ENCODE measurements at places on chromosomes 4 and X.

DNA sequence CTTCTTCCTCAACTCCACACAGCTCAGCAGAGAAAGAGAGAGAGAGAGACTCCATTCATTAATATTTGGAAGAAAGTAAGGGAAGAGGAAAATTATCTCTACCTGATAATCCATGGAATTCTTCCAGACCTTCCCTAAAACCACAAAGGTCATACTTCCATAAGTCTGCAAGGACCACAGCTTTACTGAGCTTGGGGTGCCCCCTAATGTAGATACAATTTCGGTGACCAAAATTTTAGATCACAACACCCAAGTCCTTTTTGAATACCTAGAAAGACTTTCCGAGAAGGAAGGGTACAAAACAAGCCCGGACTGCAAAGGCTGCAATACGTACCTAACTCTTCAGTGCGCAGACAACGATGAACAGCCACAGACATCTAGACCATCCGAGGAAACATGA, 523.9 kb downstream of the GLUD2 start:
- no peaks in the 10 kb centered on the region for H3K4me1 ChIP-seq
- H3K27me3 ChIP-seq: no peaks in the 10 kb centered on the region
- H3K36me3 ChIP-seq: no peaks in the 10 kb centered on the region
- no peak for DNase-seq
- H3K27ac ChIP-seq: no peak overlapping the region

DNA sequence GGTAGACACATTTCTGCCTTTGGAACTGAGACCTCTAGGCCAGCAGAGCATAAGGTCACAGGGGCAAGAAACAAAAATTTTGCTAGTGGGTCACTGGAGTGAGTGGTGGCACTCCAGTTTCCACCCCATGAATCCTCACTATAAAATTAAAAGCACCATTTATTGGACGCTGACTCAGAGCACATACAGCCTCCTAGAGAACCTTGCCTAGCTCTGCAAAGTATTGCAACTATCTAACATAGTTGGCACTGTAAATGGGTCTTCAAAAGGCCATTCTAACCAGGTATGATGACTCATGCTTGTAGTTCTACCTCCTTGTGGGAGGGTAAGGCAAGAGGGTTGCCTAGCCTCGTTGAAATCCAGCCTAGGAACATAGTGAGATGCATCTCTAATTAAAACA, 25.1 kb downstream of the RRAGB start:
- DNase-seq: no peak
- H3K4me1 ChIP-seq: no peaks in the 10 kb centered on the region
- H3K27ac ChIP-seq: no peak overlapping the region

GRCh38 chr4:38322714-38323113, 341.3 kb upstream of the KLF3 start:
- H3K36me3 ChIP-seq: no peaks in the 10 kb centered on the region
- no peak overlapping the region for H3K4me3 ChIP-seq
- no peaks in the 10 kb centered on the region for H3K27me3 ChIP-seq

- peak overlapping the region; percentile 92 for H3K27ac ChIP-seq
- peak overlapping the region; percentile 73 for H3K4me3 ChIP-seq
- H3K4me1 ChIP-seq: peaks cover 36% of the 10 kb centered on the region
- DNase-seq: peak; percentile 8
- no peaks in the 10 kb centered on the region for H3K36me3 ChIP-seq
- H3K27me3 ChIP-seq: no peaks in the 10 kb centered on the region
Measured at GRCh38 chr4:2800691-2801596, 8.1 kb downstream of the SH3BP2 start.

- no peak overlapping the region for H3K27ac ChIP-seq
- no peak overlapping the region for H3K4me3 ChIP-seq
- H3K36me3 ChIP-seq: no peaks in the 10 kb centered on the region
- no peak for DNase-seq
- no peaks in the 10 kb centered on the region for H3K4me1 ChIP-seq
Measured at GRCh38 chr4:111839141-111839540, 306.1 kb upstream of the FAM241A start.

DNA sequence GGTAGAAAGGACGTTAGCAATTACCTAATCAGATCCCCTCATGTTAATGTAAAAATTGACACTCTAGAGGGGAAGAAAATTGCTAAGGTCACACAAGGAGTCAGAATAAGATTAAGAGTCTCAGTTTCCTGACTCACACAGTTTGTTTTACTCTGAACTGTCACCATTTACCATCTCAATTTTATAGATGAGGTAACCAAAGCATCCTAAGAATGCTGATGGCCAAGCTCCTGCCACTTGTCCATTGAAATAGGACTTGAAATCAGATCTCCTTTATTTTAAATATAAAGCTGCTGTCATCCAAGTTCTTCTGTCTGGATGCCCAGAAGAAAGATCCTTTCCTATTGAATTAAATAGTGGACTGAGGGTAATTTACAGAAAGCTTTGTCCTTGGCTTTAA, 114.8 kb upstream of the VAMP7 start:
- DNase-seq: no peak
- H3K4me3 ChIP-seq: no peak overlapping the region
- H3K27ac ChIP-seq: no peak overlapping the region
- no peaks in the 10 kb centered on the region for H3K36me3 ChIP-seq
- H3K4me1 ChIP-seq: peaks cover 3% of the 10 kb centered on the region

GRCh38 chr4:144494280-144494679, 151.7 kb upstream of the HHIP start:
- H3K27ac ChIP-seq: no peak overlapping the region
- H3K27me3 ChIP-seq: no peaks in the 10 kb centered on the region
- no peak for DNase-seq
- no peaks in the 10 kb centered on the region for H3K36me3 ChIP-seq

DNA sequence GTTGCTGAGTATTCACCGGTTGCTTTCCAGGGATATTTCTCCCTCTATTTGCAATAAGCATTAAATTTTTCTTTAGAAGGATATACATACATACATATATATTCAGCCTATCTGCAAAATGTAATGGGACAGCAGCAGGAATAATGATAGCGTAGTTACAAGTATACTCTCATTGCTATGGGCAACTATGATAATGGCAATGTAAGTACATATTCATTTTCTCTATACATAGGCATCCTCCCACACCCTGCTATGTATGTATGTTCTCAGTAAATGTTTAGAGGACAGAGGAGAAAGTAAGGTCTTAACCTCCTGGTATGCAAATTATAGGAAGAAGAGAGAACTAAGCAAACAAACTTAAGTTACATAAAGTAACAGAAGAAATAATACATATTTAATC, 19.7 kb upstream of the MAB21L2 start:
- no peak for DNase-seq
- peaks cover 3% of the 10 kb centered on the region for H3K4me1 ChIP-seq
- peaks cover 8% of the 10 kb centered on the region for H3K36me3 ChIP-seq
- H3K27me3 ChIP-seq: no peaks in the 10 kb centered on the region
- no peak overlapping the region for H3K4me3 ChIP-seq
- H3K27ac ChIP-seq: no peak overlapping the region

- H3K36me3 ChIP-seq: no peaks in the 10 kb centered on the region
- DNase-seq: no peak
- H3K4me3 ChIP-seq: no peak overlapping the region
- H3K27me3 ChIP-seq: no peaks in the 10 kb centered on the region
- H3K4me1 ChIP-seq: peaks cover 3% of the 10 kb centered on the region
- H3K27ac ChIP-seq: no peak overlapping the region
Measured at GRCh38 chrX:40329616-40330015, 231.9 kb upstream of the BCOR start.

- H3K27ac ChIP-seq: peak overlapping the region; percentile 65
- H3K4me3 ChIP-seq: peak overlapping the region; percentile 86
- DNase-seq: no peak
Measured at GRCh38 chrX:153816831-153817690, 13.3 kb downstream of the PDZD4 start.

- peak overlapping the region; percentile 90 for H3K27ac ChIP-seq
- H3K4me3 ChIP-seq: peak overlapping the region; percentile 90
- no peak for DNase-seq
- H3K4me1 ChIP-seq: peaks cover 12% of the 10 kb centered on the region
Measured at GRCh38 chrX:69539437-69539836, 35.3 kb downstream of the NALF2 start.

GRCh38 chr4:102157984-102158383, 187.3 kb downstream of the SLC39A8 start:
- H3K27me3 ChIP-seq: no peaks in the 10 kb centered on the region
- no peak for DNase-seq
- H3K4me3 ChIP-seq: no peak overlapping the region
- H3K4me1 ChIP-seq: no peaks in the 10 kb centered on the region
- no peaks in the 10 kb centered on the region for H3K36me3 ChIP-seq
- no peak overlapping the region for H3K27ac ChIP-seq

DNA sequence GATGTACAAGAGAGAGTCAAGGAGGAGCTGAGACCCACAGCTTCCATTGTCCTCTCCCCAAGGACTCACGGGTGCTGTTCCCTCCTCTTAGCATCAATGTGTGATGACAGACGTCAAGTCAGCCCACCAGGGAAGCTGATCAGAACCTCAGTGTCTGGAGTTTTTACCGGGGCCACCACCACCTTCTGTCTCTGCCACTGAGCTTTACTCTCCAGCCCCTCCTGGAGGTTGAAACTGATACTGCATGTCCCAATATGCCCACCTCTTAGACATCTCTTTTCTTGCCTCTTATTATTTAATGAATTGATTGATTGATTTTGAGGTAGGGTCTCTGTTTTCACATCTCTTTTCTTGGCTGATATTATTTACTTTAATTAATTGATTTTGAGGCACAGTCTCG, 10.3 kb upstream of the AKAP17A start:
- H3K4me1 ChIP-seq: peaks cover 14% of the 10 kb centered on the region
- no peaks in the 10 kb centered on the region for H3K27me3 ChIP-seq
- DNase-seq: peak; percentile 59
- no peaks in the 10 kb centered on the region for H3K36me3 ChIP-seq

- peaks cover 2% of the 10 kb centered on the region for H3K4me1 ChIP-seq
- DNase-seq: no peak
- no peaks in the 10 kb centered on the region for H3K27me3 ChIP-seq
- no peaks in the 10 kb centered on the region for H3K36me3 ChIP-seq
Measured at GRCh38 chr4:965766-966134, 7.6 kb downstream of the DGKQ start.

DNA sequence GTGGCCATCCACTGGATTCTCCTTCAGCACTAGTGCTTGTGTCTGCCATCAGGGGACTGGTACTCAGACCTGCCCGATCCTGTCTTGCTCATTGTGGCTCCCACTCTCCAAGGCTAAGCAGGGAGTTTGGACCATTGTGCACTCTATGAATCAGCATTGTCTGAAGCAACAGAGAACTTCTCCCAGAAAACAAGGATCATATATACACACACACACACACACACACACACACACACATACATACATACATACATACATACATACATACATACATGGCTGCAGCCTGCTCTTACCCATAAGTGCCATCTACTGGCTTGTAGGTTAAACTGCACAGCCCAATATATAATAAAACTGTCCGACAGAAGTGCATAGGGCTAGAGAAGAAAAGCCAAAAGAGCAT, 345.3 kb upstream of the LCORL start:
- no peaks in the 10 kb centered on the region for H3K36me3 ChIP-seq
- peaks cover 35% of the 10 kb centered on the region for H3K27me3 ChIP-seq
- DNase-seq: no peak
- H3K27ac ChIP-seq: peak overlapping the region; percentile 56
- H3K4me3 ChIP-seq: no peak overlapping the region

- H3K36me3 ChIP-seq: no peaks in the 10 kb centered on the region
- no peaks in the 10 kb centered on the region for H3K27me3 ChIP-seq
- no peaks in the 10 kb centered on the region for H3K4me1 ChIP-seq
- DNase-seq: no peak
Measured at GRCh38 chrX:12007881-12008280, 130.4 kb upstream of the FRMPD4 start.

DNA sequence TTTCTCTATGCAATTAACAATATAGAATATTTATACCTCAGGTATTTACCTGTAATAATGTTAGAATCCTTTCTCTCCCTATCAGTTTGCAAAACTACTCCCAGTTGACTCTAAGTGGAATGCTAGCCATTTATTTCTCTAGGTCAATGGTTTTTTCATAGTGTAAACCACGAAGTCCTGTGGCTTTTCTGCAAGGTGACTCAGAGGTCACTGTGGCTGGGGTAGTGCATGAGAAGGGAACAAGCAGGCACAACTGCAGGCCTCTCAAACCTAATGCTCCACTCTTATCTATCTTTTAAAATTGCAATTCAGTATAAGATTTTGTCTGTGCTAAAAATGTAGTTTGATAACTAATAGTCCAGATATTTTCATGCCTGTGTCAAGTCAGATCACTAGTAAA, 159.4 kb downstream of the ANTXR2 start:
- peaks cover 22% of the 10 kb centered on the region for H3K4me1 ChIP-seq
- H3K4me3 ChIP-seq: no peak overlapping the region
- H3K27ac ChIP-seq: no peak overlapping the region

DNA sequence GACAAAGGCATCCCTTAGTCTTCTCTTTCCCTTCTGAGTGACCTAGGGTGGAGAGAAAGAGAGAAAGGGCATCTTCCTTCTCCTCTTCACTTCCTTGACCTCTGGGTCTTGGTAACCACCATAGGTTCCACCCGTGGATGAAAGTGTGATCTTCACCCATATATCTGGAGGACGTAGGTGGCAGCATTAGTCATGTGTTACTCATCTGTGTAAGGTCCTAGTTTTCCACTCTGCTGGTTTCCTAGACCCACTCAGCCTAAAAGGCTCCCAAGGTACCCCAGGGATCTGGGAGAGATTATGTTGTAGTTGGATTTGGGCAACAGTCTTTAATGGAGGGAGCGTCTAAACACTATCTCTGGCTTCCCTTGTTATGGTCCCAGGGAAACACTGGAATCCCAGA, 45.5 kb upstream of the RAB9B start:
- no peaks in the 10 kb centered on the region for H3K4me1 ChIP-seq
- H3K27ac ChIP-seq: no peak overlapping the region
- DNase-seq: no peak
- H3K27me3 ChIP-seq: no peaks in the 10 kb centered on the region
- no peaks in the 10 kb centered on the region for H3K36me3 ChIP-seq
- H3K4me3 ChIP-seq: no peak overlapping the region

GRCh38 chr4:102608190-102608589, 107.0 kb downstream of the NFKB1 start:
- DNase-seq: no peak
- H3K36me3 ChIP-seq: peaks cover 13% of the 10 kb centered on the region
- no peaks in the 10 kb centered on the region for H3K27me3 ChIP-seq

DNA sequence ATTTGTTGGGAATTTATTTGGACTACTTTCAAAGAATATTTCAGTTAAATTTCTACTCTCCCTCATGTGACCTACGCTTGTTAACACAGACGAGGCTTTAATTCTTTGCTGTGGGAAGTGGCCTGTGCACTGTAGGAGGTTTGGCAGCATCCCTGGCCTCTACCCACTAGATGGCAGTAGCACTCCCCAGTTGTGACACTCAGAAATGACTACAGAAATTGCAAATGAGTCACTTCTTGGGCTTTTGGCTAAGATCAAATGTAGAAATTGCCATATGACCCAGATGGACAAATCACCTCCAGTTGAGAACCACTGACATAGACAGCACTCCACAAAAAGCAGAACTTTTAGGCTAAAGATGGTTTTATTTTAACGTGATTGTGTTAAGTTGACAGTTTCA, 22.1 kb downstream of the PIR start:
- no peaks in the 10 kb centered on the region for H3K36me3 ChIP-seq
- no peak overlapping the region for H3K4me3 ChIP-seq
- H3K27ac ChIP-seq: no peak overlapping the region
- no peaks in the 10 kb centered on the region for H3K27me3 ChIP-seq
- DNase-seq: no peak
- H3K4me1 ChIP-seq: no peaks in the 10 kb centered on the region

- peak overlapping the region; percentile 12 for H3K27ac ChIP-seq
- no peaks in the 10 kb centered on the region for H3K4me1 ChIP-seq
- no peak overlapping the region for H3K4me3 ChIP-seq
- H3K36me3 ChIP-seq: peaks cover 3% of the 10 kb centered on the region
- DNase-seq: no peak
Measured at GRCh38 chrX:16643176-16643575, 6.8 kb upstream of the S100G start.

Data from T-helper 17 cell (primary cell).